ENCODE measurements at places on chromosomes 3 and 15. TPM values are rescaled to one million over a fixed set of nuclear protein-coding genes. Genes with fewer than 3 reads are reported as not detected.

The CFAP161 gene
- 0.17 TPM for total RNA-seq

The KBTBD12 gene
- total RNA-seq = not detected

The MLF1 gene
- total RNA-seq = 10.2 TPM

The TMEM207 gene
- not detected for total RNA-seq

The SKIL gene
- 28.6 TPM for total RNA-seq

The RFTN1 gene
- total RNA-seq = 10.9 TPM

The EPHB1 gene
- not detected for total RNA-seq

The GSK3B gene
- 95.8 TPM for total RNA-seq

The GABRG3 gene
- not detected for total RNA-seq

The CHRNA5 gene
- total RNA-seq = 13.9 TPM

The BMF gene
- total RNA-seq = 2.2 TPM

The CHRNB4 gene
- total RNA-seq = under 0.01 TPM

The AMT gene
- 3.8 TPM for total RNA-seq

The NECTIN3 gene
- total RNA-seq = 12.5 TPM

The SLC22A13 gene
- total RNA-seq = 0.67 TPM

The LRRC31 gene
- not detected for total RNA-seq

The LAMB2 gene
- 209 TPM for total RNA-seq

The FSTL1 gene
- 109 TPM for total RNA-seq

The ECE2 gene
- 0.33 TPM for total RNA-seq

The SNX22 gene
- total RNA-seq = 0.31 TPM

The HCN4 gene
- not detected for total RNA-seq

The FRMD5 gene
- total RNA-seq = 12.5 TPM

The ONECUT1 gene
- not detected for total RNA-seq

The MST1 gene
- 16.8 TPM for total RNA-seq

The PAK6 gene
- total RNA-seq = 13.7 TPM

The GOLGA6B gene
- total RNA-seq = not detected

The LRRC34 gene
- total RNA-seq = 2.3 TPM

The STRIT1 gene
- not detected for total RNA-seq

The PYGO1 gene
- 5.8 TPM for total RNA-seq

The RPL14 gene
- 2,151 TPM for total RNA-seq

The DPH3 gene
- total RNA-seq = 27.8 TPM

The MAP1A gene
- total RNA-seq = 0.32 TPM

The EIF4E3 gene
- 4.8 TPM for total RNA-seq

The FBXO40 gene
- not detected for total RNA-seq

The SAMD7 gene
- total RNA-seq = not detected

The DCLK3 gene
- not detected for total RNA-seq

The ALPK3 gene
- 0.33 TPM for total RNA-seq

The MINAR1 gene
- 0.24 TPM for total RNA-seq

The DIPK2A gene
- 52.0 TPM for total RNA-seq

The TNIK gene
- total RNA-seq = 9.7 TPM

The LTK gene
- not detected for total RNA-seq

The EXD1 gene
- total RNA-seq = not detected

The ACP3 gene
- total RNA-seq = 0.33 TPM

The ADPRH gene
- total RNA-seq = 1.0 TPM

The SLC28A1 gene
- total RNA-seq = not detected
